ENCODE measurements at places on chromosomes 4 and X.
A peak's percentile ranks its signal among the peaks of the same experiment; 100 is the strongest.

DNA sequence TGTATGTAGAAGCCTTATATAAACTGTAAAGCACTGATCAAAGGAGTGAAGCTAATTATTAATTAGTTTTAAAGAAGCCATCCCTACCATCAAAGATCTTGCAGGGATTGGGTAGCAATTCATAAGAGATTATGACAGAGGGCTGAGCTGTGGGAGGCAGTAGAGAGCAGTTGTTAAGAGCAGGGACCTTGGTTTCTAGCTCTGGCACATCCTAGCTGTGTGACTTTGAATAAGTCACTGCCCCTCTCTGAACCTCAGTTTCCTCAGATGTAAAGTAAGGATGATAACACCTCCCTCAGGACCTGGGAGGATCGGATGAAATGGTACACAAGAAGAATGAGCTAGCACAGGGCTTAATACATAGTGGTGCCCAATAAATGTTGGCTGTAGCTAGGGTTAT, 45.4 kb downstream of the APLN start:
- no peak for DNase-seq

DNA sequence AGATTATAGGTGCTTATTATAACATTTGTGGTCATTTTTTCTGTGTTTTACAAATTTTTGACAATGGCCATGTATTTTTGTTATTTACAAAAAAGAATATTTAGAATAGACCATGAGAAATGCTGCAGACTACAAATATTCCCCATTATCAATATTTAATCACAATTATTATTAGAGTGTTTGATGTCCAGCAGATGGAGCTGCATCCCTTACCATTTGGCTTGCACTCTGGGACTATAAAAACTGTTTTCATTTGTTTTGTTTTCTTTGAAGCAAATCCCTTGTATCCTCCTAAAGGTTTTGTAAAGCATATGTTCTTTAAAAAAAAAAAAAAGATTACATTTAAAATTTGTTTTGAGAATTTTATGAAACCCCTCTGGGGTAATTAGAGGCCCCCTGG, 85.6 kb upstream of the CXorf66 start:
- DNase-seq: no peak

DNA sequence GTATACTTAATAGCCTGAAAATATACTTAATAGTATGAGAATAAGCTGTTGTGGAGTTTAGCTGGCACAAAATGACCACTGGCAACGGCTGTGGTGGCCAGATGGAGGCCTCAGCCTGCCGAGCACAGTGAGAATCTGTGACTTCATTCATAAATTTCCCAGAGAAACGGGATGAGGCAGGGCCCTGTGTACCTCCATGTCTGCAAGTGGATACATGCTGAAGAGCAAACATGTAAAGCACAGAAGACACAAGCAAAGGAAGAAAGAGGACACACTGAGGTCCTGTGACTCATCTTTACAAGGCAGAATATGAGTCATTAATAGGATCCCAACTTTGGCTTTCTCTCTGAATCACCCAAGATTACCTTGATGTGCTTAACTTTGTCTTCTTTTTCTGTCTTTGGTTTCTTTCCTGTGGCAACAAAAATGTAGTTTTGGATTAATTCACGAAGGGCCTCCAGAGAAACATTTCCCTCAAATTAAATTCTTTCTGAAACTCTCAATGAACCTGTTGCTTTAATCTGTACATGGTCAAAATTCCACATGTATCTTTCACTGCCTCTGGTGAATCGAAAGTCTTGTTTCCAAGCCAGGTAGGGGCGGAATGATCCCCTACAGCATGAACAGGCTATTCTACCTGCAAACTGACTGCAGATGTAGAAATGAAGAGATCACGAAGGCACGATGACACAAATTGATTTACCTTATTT, 56.4 kb downstream of the IRF2 start:
- no peak for DNase-seq

- DNase-seq: no peak
Observed at GRCh38 chr4:99685234-99685633, 27.6 kb upstream of the C4orf54 start.

DNA sequence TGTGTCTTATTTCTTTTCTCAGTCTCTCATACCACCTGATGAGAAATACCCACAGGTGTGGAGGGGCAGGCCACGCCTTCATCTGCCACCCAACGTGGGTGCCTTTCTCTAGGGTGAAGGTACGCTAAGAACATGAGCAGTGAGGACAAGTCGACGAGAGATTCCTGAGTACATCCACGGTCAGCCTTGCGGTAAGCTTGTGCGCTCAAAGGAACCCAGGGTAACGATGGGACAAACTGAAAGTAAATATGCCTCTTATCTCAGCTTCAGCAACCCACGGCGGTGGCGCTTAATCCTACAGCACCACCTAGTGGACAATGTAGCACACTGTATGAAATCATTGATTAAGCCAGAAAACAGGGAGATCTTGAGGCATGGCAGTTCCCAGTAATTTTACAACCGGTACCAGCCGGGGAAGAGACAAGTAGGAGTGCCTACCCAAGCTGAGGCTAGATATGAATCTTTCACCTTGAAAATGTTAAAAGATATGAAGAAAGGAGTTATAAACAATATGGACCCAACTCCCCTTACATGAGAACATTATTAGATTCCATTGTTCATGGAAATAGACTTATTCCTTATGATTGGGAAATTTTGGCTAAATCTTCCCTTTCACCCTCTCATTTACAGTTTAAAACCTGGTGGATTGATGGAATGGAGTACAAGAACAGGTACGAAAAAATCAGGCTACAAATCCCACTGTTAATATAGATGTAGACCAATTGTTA, 63.0 kb downstream of the ZNF732 start:
- peak; percentile 33 for DNase-seq

DNA sequence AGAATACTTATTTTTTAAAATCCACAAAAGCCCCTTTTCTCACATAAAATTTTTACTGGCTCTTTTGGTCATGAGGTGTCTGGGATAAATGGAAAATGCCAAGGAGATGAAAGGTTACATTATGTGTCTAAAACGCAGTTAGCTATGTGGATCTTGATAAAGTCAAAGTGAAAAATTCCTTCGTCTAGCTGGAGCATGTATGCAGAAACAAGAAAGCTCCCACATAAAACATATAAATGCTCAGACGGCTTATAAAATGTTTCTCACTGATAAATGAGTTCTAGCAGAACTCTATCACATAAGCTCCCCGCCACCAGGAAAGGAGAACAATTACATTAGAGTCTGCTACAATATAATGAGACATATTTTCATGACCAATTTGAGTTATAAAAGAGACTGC, 83.8 kb downstream of the TBC1D9 start:
- DNase-seq: no peak

DNA sequence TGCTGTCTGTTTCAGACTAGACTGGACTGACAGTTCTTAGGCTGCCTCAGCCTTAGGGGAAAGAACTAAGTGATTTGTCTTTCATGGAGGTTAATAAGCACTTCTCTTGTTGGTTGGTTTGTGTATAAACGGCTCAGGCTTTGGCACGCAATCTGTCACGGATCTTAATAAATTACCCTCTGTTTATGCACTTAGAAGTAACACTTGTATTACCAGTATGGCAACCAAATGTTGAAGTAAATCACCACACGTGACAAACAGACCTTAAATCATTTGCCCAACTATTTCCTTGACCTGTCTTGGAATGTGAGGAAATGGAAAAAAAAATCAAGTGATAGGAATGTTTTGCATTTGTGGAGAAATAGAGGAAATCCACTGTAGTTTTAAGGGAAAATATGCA, 69.9 kb downstream of the TEX13A start:
- no peak for DNase-seq

- no peak for DNase-seq
Observed at GRCh38 chr4:166501941-166502382, 628.9 kb downstream of the TLL1 start.

DNA sequence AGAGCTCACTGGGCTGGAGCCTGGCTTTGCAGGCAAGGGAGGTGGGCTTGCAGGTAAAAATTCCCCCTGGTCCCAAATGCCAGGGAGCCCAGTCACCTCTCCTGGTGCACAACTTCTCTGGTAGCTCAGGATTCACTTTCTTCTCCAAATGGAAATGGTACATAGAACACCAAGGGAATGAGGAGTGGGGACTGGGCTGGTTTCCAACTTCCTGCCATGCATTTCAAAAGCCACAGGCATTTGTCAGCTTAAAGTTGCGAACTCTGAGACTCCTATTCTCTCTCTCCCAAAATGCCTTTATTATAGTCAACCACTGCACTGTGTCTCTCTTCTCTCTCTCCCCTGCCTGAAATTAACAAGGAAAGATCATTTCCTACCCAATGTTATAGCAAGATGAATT, 177.3 kb downstream of the GRIA3 start:
- no peak for DNase-seq

DNA sequence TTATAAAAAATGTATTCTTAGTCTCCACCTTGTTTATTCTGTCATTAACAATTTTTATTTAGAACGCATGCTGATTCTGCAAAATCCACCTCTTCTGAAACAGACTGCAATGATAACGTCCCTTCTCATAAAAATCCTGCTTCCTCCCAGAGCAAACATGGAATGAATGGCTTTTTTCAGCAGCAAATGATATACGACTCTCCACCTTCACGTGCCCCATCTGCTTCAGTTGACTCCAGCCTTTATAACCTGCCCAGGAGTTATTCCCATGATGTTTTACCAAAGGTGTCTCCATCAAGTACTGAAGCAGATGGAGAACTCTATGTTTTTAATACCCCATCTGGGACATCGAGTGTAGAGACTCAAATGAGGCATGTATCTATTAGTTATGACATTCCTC, 75.6 kb upstream of the SMARCA5 start:
- DNase-seq: no peak

DNA sequence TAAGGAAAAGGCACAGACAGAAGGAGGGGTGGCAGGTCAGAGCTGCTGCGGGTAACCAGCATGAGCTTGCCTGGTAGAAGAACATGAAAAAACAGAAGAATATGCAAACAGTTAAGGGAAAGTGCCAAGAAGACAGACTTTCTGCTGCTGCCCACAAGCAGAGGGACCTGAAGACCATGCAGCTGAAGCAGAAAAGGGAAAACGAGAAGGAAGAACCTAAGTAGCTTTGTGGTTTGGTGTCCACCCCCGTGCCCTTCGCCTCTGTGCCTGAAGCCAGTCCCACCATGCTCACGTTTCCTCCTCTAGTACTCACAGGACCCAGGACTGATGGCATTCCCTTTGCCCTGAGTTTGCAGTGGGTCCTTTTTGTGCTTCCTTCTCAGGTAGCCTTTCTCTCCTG, 62.8 kb downstream of the UBA6 start:
- no peak for DNase-seq

DNA sequence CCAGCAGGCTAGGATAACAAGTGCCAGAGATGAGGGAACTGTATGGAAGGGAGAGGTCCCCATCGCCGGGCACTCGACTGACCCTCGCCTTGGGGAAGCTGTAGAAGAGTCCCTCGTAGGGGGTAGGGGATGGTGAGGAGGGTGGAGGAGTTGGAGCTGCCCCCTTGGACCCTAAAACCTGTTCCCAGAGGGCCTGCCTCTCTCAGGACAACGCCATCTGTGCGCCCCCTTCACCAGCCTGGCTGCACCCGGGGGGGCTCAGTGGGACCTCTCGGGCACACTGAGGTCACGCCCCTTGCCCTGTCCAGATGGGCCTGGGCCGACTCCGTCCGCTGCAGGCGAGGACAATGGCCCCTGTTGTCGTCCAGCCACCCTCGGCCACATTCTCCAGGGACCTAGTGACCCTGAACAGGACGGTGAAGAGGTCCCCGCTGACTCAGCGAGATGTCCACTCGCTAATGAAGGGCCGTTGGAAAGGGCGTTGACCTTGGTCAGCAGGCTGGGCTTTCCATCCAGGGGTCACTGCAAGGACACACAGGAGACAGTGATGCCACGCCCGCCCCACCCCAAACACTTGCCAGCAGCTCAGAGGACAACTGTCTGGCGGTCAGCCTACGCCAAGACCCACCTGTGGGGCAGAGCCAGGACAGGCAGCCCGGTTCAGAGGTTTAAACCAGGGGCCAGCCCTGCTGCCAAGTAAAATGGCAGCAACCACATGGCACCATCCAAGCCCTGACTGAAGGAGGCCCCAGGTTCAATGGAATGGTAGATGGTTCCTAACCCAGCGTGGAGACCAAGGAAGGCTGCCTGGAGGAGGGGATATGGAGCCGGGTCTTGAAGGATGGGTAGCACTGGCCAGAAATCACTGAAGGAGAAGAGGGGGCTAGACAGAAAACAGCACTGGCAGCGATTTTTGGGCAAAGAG, 51.2 kb downstream of the HMX1 start:
- DNase-seq: no peak

DNA sequence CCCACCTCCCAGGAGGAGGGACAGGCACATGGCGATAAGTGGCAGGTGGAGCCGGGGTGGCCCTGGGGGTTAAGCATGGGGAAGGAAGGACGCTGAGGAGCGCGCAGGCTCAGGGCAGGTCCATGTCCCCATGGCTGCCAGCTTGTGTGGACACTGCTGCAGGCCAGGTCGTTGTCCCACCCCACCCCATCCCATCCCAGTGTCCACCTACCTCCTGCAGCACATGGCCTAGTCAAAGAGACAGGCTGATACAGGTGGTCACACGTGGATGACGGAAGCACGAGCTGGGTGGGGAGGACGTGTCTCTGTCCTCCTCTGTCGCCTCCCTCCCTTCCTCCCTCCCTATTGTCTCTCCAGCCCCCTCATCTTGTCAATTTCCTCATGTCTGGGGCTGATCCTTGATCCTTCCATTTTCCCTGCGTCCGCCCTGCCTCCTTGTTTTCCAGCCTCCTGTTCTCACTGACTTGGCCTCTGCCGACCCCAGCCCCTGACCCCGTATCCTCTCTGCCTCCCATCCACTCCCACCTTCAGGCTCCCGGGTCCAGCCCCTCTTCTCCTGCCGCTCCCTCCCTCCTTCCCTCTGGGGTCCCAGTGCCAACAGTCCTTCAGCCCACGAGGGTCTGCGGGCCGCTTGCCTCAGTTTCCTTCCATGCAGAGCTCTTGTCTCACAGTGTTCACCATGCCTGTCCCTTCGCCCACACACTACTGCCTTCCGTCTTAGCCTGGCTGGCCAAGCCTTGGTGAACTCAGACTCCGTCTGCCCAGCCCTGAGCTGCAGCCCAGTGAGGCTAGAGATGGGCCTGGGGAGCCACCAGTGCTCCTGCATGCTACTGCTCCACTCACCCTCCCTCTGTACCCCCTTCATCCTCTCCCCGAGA, 15.5 kb upstream of the ADD1 start:
- DNase-seq: no peak

DNA sequence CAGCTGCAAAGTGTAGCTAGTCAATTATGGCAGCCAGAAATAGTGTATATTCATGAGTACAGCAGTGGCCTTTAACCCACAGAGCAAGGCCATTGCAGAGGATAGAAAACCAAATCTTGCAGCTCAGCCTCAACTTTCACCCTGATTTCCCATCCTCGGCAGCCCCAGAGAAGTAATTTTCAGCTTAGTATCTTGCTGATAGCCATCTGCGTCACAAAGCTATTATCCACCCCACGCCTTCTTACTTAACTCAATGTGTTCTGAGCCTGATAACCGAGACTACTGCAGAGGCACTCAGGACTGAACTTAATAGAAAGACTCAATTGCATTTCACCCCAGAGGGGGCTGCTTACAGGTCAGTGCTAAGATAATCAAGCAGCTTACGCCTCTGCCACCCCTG, 174.5 kb upstream of the MAOA start:
- no peak for DNase-seq

- DNase-seq: no peak
Observed at GRCh38 chr4:1471443-1472147, 65.4 kb upstream of the NKX1-1 start.

All from stimulated activated CD4-positive, alpha-beta T cell treated with anti-CD3 and anti-CD28 coated beads, Interleukin-1b, Interleukin-23, amount 100 ng/mL, for 24 hours (primary cell).